ENCODE measurements at places on chromosomes 5 and 9.

GRCh38 chr5:11792621-11793020 lies 111.6 kb downstream of the CTNND2 start:
- no peak for DNase-seq

GRCh38 chr9:86795047-86795442 lies 152.3 kb downstream of the GAS1 start:
- no peak for DNase-seq

DNA sequence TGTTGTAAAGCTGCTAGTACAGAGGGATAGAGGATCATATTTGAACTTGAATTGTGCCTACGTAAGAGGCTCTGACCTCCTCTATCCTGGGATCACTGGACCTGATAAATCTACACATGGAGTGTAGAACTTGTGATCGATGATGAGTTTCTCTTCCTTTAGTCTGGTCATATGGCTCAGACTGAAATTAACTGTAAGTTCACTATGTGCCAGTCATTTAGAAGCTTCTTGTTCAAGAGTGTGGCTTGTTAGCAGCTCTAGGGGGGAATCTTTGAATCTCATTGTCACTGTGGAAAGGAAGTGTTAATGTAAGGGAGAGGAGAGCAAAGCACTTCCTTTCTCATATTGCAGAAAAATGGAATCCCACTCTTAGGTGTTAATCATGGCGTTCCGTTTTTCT lies 12.1 kb downstream of the ZBTB34 start:
- DNase-seq = no peak

DNA sequence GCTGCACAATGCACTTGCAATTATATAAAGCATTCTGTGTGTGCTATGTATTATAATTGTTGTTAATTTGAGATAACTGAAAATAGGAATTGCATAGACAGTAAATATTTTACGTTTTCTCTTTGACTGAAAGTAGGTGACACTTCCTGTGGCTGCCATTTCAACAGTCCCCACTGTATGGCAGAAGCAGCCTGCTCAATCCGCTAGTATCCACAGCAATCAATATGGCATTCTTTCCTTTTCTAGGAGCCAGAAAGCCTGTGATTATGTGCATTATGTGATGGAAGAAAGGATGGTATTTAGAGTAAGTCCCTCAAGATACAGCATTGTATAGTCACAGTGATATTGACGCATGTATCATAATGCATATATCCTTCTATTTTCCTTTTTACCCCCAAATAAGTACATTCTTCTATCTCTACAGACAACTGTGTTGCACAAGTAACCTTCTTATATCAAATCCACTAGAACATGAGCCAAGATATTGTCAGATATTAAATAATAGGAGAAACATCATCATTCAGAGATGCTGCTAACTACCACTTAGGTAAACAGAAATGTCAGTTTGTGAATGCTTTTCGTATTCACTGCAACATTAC lies 59.7 kb downstream of the CARTPT start:
- no peak for DNase-seq

DNA sequence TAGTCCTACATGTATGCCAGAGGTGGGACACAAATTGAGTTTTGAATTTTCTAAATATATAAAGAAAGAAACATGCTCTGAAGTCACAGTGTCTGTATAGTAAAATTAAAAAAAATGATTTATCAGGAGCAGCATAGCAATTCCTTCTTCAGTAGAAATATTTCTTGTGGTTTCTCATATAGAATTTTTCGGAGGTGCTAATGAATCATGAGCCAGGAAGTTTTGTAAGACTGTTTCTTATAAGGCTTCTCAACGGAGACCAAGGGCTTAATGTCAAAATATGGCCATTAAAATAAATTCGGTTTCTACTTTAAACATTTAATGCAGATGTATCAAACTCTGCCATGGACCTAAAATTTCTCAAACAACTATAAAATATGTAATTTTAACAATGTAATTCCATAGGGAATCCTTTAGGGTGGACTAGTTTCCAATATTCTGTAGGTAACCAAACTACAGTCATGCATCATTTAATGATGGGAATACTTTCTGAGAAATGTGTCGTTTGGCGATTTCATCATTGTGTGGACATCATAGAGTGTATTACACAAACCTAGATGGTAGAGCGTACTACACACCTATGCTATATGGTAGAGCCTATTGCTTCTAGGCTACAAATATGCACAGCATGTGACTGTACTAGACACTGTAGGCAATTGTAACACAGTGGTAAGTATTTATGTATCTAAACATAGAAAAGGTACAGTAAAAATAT lies 66.3 kb downstream of the ANKRD55 start:
- DNase-seq = no peak

GRCh38 chr5:50744776-50745175 lies 78.3 kb downstream of the PARP8 start:
- no peak for DNase-seq

DNA sequence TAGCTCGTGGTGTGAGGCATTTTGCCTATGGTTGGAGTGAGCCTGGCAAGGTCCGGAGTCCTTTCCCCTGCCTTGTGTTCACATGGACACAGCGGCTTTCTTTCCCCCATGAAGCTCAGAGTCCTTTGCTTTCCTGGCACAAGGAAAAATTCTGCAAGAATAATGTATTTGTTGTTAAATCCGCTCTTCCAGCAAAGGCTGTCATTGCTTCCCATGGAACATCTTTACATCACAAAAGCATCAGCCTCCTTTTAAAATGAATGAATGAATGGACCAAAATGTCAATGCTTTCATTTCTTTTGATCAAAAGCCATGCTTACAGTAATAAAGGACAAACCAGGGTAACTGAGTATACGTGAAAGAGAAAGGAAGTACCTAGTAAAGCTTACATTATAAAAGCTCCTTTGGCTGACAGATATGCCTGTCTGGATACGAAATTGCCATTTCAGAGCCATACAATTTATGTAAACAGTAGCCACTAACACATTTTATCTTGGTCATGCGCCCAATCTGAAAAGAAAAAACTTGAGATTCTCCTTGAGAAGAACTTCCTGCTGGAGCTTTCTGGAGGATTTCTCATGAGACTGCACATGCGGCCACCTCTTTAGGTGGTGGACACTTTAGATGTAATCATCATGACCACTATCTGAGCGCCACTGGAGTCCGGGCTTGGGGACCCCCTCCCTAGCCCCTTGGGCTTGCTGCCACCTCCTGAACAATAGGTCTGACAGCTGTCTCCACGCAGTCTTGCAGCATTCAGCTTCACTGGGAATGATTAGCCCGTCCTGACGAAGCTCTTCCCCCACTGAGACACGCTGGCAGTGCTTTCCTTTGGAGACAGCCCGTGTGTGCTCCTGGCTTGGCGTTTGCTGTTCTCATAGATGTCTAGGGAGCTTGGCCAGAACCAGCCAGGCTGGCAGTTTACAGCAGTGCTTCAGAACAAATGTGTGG lies 355.9 kb downstream of the ADAMTS6 start:
- no peak for DNase-seq

- DNase-seq = no peak
Measured at GRCh38 chr5:179287631-179288030, 57.6 kb downstream of the ADAMTS2 start.

DNA sequence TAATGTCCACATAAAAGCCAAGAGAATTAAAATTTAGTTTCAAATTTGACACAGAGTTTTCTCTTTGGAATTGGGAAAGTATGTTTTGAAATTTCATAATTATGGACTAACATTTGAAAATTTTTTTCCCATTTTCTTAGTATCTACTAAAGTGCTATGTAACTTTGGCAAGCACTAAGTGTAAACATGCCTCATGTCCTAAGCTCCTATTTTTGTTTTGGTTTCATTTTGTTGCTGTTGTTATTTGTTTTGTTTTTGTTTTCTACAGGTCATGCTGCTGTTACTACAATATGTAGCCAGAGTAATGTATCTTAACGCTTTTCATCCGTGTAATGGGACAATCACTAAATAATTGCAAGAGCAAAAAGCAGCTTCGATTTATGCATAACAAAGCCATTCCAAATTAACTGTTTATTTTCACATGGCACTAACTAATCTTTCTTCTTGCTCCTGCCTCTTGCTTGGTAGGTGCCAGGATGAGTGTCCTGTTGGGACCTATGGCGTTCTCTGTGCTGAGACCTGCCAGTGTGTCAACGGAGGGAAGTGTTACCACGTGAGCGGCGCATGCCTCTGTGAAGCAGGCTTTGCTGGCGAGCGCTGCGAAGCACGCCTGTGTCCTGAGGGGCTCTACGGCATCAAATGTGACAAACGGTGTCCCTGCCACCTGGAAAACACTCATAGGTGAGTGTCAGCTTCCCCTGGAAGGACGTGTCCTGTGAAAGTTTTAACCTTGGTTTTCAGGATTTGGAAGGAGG lies 107.3 kb upstream of the PRRC1 start:
- no peak for DNase-seq

- no peak for DNase-seq
Measured at GRCh38 chr5:74199436-74200210, 440.9 kb downstream of the ENC1 start.

GRCh38 chr9:128099231-128099931 lies 28.1 kb downstream of the PTGES2 start:
- no peak for DNase-seq

- DNase-seq = no peak
Measured at GRCh38 chr9:136546697-136547501, 1.1 kb upstream of the NOTCH1 start.

GRCh38 chr9:122216138-122216797 lies 12.5 kb downstream of the LHX6 start:
- DNase-seq = no peak

GRCh38 chr9:3413984-3414383 lies 111.8 kb downstream of the RFX3 start:
- no peak for DNase-seq

GRCh38 chr9:91814201-91814600 lies 135.8 kb downstream of the ROR2 start:
- DNase-seq = no peak
